ENCODE measurements at places on chromosomes 3 and 15.

DNA sequence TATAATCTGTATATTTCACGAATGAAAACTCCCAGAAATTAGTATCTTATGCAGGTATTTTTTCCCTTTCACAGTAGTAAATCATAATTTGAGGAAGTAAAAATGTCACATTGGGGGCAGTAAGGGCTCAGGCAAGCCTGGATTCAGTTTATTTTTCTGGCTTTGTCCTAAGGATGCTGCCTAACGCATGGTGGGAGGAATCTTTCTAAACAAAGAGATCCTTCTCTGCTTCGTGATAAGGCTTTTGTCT lies 35.7 kb downstream of the DNASE1L3 start:
- no peak for DNase-seq

DNA sequence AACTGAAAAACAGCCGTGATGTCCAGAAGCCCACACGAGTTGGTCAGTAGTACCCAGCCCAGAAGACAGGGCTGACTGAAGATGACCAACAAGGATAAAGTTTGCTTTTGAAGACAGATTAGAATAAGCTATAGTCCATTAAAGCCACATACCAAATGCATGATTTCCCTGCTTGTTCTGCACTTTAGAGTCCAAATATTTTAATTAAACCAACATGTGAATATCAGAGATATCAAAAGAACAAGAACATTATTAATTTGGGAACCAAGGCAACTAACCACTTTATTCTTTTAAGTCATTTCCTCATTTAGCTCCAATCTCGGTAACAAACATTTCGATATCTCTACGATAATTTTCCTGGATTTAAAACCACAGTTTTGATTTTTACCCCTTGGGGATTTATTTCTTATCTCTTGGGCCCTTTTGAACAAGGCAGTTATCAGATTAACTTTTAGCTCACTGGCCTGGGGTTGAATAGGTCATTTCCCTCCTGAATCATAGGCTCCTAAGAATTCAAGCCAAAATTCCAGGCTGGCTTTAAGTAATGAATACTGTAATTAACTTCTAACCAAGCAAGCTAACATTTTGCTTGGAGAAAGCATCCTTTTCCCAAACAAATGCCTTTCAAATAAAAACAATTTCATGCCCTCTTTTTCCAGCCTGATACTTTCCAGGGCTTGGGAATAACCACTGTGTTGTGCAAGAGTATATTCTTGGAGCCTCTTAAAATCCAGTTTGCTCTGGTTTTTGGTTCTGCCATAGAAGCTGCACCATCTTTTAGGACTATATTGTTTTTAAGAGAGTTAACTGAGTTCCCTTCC lies 102.9 kb upstream of the NR2E3 start:
- DNase-seq = no peak

GRCh38 chr3:149473357-149474249 lies 894 bp upstream of the TM4SF4 start:
- DNase-seq = no peak

GRCh38 chr3:187358068-187358467 lies 10.1 kb upstream of the RTP4 start:
- DNase-seq = no peak

DNA sequence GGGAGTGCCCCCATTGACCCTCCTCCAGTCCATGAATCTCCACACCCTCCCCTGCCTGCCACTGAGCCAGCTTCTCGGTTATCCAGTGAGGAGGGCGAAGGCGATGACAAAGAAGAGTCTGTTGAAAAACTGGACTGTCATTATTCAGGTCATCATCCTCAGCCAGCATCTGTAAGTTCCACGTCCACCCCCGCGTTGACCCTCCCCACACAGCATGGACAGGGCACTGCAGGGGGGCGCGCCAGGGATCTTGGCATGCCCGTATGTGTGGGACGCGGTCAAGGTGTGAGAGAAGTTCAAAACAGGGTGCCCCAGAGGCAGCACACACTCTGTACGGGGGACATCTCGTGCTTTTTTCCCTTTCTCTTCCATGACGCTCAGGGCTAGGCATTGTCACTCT lies 33.1 kb downstream of the PSMD6 start:
- no peak for DNase-seq

GRCh38 chr3:154926721-154927120 lies 153.4 kb upstream of the MME start:
- DNase-seq = no peak

- DNase-seq = no peak
Observed at GRCh38 chr15:87080547-87080946, 1000.9 kb downstream of the AGBL1 start.

All from activated naive CD4-positive, alpha-beta T cell treated with anti-CD3 and anti-CD28 coated beads, Interleukin-2, amount 50 U/mL, for 16 hours (primary cell).